IgD-negative memory B cell (primary cell): ENCODE measurements at places on chromosomes 4 and X. TPM values are rescaled to one million over a fixed set of nuclear protein-coding genes. Genes with fewer than 3 reads are reported as not detected.

TMPRSS11B gene
- not detected for polyA plus RNA-seq

OTUD6A gene
- polyA plus RNA-seq: not detected

PABPC5 gene
- not detected for polyA plus RNA-seq

GLUD2 gene
- polyA plus RNA-seq: 0.20 TPM

TCP11X2 gene
- not detected for polyA plus RNA-seq

VCX3A gene
- not detected for polyA plus RNA-seq

ALB gene
- polyA plus RNA-seq: not detected

FAT1 gene
- not detected for polyA plus RNA-seq

USP26 gene
- polyA plus RNA-seq: not detected

LIMCH1 gene
- polyA plus RNA-seq: not detected

PF4V1 gene
- polyA plus RNA-seq: not detected

PAGE5 gene
- polyA plus RNA-seq: not detected

RIPPLY1 gene
- not detected for polyA plus RNA-seq

MANBA gene
- 32.4 TPM for polyA plus RNA-seq

FGFBP2 gene
- polyA plus RNA-seq: 13.2 TPM

SLC10A6 gene
- not detected for polyA plus RNA-seq

BGN gene
- polyA plus RNA-seq: not detected

PAGE4 gene
- not detected for polyA plus RNA-seq

GABRB1 gene
- polyA plus RNA-seq: not detected

GABRQ gene
- polyA plus RNA-seq: not detected

MAML3 gene
- 0.03 TPM for polyA plus RNA-seq

EREG gene
- not detected for polyA plus RNA-seq

AFM gene
- polyA plus RNA-seq: not detected

MAGEB10 gene
- polyA plus RNA-seq: not detected

COX18 gene
- polyA plus RNA-seq: 7.1 TPM

PGAM4 gene
- not detected for polyA plus RNA-seq

MAGEA1 gene
- not detected for polyA plus RNA-seq

NEUROG2 gene
- polyA plus RNA-seq: not detected

MAPK10 gene
- 0.94 TPM for polyA plus RNA-seq

SLC9B1 gene
- 0.93 TPM for polyA plus RNA-seq

WWC2 gene
- 0.29 TPM for polyA plus RNA-seq

RAB33A gene
- 11.3 TPM for polyA plus RNA-seq
